ENCODE measurements at places on chromosomes 12 and 14. TPM values are rescaled to one million over a fixed set of nuclear protein-coding genes. Genes with fewer than 3 reads are reported as not detected.

The KRT83 gene
- not detected for polyA plus RNA-seq

DNA sequence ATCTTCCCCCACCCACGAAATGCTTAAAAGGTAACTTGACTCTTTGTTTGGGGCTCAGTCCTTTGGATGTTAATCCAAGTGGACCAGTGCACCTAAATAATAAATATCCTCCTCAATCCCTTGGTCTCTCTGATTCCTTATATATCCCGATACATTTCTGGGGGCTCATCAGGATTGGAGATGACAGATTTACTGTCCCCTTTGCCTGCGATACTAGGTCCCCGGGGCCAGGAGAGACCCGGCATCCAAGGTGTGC lies 26.3 kb downstream of the KLRK1 start:
- no peak for DNase-seq

DNA sequence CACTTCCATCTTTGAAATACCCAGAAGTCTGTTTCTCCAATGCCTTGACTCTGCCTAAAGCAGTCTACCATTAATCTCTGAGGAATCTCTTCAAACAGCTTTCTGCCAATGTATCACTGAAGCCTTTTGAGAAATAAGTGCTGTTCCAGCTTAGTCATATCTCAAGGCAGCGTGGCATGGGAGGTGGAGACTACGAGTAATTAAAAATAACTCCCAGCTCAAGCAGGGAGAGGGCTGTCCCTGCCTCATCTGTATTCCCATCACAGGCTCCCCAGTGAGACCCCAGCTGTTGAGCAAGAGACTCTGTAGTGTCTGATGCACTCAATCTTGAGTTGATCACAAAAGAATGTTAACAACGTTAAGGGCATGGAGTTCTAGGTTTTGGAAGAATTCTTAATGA lies 700.6 kb downstream of the DIO2 start:
- DNase-seq = no peak

DNA sequence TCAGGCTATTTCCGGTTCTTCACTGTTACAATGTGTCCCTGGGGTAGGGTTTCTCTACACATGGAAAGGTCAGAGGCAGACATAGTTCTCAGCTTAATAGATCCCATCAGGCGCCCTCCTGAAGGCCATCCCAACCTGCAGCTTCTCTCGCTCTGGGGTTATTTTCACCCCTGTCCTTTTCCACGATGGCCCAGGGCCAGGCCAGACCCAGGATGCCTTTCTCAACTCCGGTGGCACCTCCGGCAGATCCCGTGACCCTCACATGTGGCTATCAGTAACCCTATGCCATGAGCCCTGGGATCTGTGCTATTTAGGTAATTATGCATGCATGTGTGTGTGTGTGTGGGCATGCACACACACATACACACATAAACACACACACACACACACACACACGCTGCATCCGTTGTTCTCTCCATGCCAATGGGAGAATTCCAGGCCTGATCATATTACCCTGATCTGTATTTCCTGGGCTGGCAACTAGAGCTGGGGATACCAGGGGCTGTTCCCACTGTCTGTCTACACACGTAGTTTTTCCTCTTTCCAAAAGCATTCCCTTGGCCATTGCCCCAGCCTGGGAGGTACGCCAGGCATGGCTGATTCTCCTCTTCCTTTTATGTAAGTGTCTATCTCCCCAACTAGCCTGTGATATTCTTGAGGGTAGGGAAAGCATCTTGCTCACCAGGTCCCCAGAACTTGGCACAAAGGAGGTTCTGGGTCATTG lies 51.2 kb upstream of the NOS1 start:
- DNase-seq = no peak

DNA sequence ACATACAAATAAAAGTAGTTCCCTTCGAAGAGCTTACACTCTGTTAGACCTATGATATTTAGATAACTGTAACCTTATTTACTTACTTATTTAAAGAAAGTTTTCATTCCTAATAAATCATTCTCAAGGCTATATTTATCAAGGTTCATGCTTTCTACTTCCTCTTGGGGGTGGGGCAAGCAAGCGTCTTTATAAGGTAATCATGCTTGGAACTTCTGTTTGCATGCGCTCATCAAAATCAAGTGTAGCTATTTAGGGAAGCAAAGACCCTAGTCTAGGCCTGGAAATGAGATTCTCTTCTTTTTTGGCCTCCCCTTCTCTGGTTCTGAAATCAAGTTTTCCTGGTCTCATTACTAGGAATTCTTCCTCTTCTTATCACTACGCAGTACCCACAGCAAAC lies 766 bp downstream of the RERG start:
- no peak for DNase-seq

DNA sequence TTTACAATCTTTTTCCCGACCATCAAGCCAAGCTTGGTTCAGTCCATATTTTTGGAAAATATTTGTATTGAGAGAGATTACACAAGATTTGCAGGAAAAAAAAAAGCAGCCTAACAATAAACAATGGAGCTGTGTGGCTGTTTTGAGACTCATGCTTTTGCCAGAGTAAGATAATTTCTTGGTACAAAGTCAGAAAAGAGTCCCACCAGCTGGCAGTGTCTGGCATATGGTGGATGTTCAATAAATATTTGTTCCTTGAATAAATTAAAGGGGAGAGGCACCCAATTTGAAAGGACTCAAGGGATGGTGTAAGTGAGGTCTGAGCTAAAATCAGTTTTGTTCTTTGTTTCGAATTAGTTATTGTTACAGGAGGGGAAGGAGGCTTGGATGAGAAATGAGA lies 78.1 kb upstream of the RPH3A start:
- no peak for DNase-seq

- no peak for DNase-seq
Measured at GRCh38 chr14:100219126-100219785, 19.7 kb upstream of the YY1 start.

DNA sequence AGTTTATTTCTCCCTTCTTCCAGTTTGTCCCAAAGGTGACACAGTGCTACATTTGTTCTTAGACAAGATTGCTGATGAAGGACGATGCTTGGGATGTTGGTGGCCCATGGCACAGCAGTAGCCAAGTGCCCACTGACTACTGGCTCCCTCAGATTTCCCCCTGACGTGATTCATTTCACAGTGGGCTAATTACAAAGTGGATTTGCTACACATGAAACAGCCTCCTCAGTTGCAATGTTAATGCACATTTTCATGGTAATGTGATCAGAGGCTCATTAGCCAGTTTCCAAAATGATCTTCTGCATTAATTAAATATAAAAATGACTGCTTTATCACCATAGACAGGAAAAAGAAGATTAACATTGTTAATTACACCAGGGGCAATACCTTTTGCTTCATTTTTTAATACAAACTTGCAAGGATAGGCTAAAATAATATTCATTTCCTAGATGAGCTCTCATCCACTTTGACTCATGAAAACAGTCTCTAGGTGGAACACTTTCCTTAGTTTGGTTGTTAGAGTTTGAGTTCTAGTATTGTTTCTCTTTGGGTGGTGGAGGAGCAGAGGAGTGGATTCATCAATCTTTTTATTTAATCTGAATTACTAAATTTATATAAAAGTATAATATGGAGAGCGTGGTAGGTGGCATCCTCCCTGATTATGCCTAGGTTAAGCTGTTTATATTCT lies 250.9 kb downstream of the PDZRN4 start:
- no peak for DNase-seq

- no peak for DNase-seq
Measured at GRCh38 chr14:50647282-50647681, 20.8 kb downstream of the SAV1 start.

DNA sequence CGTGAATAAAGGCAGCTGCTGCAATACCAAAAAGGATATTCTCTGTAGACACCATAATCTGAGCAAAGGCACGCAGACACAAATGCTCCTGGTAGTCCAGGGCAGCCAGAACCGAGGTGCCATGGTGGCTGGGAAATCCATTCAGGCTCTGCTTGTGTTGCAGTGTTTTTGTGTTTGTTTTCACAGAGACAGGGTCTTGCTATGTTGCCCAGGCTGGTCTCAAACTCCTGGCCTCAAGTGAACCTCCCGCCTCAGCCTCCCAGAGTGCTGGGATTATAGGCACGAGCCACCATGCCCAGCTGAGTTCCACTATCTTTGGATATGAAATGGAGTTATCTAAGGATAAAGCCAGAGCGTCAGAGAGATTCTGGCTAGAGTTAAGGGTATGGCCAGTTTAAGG lies 39.8 kb downstream of the DCAF4 start:
- DNase-seq = no peak

The MBD6 gene
- 82.1 TPM for polyA plus RNA-seq

The TEX22 gene
- 1.6 TPM for polyA plus RNA-seq

DNA sequence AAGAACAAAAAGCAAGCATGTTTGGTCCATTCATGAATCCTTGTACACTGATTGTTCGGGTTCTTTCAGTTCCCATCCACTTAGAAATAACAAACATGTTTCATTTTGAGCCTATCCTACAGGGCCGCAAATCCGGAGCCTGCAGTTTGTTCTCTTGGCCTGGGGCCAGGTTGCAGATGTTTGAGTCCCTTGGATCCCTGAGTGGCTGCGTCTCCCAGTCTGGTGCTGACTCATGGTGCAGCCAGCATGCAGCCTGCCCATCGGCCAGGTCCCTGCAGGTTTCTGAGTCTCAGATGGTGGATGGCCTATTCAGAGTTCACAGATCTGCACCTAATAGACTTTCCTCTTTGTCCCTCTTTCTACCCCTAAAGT lies 1.9 kb upstream of the DYNC1H1 start:
- DNase-seq = no peak

The GALNT16 gene
- polyA plus RNA-seq = 4.7 TPM

- no peak for DNase-seq
Measured at GRCh38 chr14:101538878-101539277, 22.4 kb upstream of the DIO3 start.

DNA sequence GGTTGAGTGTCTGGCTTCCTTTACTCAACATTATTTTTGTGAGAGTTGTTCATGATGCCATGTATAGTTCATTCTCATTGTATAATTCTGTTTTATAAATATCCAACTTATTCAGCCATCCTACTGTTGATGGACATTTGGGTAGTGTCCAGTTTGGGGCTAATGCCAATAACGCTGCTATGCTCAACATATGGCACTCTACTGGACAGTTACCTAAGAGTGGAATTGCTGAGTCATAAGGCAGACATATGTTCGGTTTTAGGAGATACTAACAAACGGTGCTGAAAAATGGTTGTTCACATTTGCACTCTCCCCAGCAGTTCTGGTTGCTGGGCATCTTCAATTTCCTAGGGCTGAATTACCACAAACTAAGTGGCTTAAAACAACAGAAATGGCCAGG lies 28.7 kb upstream of the P2RX4 start:
- DNase-seq = no peak

DNA sequence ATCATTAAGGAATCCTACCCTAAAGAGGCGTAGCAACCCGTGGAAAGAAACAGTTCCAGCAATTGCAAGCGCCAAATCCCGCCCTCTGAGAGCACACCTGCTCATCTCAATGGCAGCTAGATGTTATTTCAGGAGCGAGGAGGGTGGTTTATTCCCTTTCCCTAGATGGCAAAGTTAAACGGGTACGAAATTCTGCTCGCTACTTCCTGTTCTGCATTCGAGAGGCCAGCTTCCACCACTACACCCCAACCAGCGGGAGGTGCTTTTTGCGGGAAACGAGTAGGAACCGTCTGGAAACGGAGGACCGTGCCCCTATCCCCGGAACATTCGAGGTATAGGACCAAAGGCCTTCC lies 536 bp downstream of the VPS29 start:
- peak; percentile 3 for DNase-seq

DNA sequence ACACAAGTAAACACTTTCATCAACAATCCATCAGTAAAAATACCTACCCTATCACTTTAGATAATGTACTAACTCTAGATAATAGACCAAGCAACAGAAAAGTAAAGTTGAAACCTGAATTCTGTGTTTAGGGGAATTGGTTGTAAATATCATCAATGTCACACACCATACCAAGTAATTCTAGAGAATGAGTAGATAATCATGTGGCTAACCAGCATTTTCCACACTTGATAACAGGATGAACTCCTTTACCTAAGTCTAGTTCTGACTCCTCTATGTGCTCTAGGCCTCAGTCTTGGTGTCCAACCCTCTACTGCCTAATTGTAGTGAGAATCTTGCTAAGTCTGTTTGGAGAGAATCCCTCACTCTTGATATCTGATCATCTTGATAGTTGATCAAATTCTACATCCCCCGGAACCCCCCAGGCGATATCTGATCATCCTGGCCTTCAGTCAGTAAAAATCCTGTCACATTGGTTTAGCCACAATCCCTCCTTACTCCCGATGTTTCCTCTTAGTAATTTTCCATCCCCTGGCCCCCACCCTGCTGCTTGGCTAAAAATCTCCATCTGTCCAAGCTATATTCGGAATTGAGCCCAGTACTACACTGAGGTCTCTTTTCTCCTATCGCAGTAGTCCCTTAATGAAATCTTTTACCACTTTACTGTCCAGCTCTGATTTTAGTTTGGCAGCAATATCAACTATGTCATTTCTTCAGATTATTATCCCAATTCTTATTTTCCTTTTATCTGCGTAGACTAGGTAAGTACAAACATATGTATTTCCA lies 3.4 kb upstream of the SLCO1A2 start:
- DNase-seq = no peak

DNA sequence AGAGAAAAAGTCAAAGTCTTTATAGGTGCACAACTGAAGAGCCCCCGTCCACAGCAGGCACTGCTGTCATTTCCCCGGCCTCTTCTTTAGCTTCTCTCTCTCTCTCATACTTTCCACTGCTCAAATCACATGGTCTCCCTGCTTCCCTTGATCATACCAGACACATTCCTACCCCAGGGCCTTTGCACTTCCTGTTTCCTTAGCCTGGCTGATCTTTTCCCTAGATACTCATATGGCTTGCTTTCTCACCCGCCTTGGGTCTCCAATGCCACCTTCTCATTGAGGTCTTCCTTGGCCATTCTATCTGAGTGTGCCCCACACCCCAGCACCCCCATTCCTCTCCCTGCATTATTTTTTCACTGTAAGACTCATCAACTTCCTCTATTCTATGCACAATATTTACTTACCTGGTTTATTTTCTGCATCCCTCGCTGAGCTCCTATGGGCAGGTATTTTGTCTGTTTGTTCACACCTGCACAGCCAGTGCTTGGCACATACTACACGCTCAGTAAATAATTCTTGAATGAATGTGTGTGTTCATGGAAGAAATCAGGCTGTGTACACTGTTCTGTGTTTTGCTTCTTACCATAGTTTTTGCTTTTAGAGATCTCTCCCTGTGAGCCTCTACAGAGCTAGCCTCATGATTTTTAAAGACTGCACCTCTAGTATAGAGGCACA lies 31.9 kb downstream of the SERPINA1 start:
- no peak for DNase-seq

The COX8C gene
- polyA plus RNA-seq = 0.47 TPM

DNA sequence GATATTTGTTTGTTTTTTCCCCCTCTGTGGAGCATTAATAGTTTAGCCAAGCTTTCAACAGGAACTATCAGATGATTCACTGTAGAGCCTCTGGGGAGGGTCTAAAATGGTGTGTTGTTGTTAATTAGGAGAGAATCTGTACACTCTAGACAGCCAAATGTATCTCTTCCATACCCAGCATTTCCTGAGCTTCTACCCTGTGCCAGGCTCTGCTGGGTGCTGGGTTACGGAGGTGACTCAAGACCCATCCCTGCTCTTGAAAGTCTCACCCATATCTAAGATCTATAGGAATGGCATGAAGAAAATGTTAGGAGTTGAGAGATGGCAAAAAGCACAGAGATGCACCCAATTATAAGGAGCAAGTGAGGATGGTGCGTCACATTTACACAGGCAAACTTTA lies 245.8 kb downstream of the C12orf75 start:
- DNase-seq = no peak

The CREBL2 gene
- polyA plus RNA-seq = 42.3 TPM
